ENCODE measurements at places on chromosomes 16 and 17.

DNA sequence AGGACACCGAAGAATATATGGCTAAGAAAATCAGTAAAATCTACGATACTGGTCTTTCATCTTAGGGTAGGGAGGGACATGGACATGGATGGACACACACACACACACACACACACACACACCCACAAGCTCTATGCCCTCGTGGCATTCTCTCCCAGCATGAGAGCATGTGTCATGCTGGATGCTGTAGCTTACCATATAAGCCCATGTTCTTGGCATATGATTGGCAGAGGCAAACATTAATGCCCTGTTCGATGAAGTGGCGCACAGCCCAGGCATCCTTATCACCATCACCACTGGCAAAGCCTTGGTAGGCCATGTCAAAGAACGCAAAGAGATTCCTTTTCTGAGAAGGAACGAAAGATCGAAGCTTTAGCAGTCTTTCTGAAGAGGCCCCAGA, 17.6 kb downstream of the GOT2 start:
- no peak for DNase-seq

- DNase-seq, result no peak
Observed at GRCh38 chr16:82658796-82659195, 32.0 kb downstream of the CDH13 start.

DNA sequence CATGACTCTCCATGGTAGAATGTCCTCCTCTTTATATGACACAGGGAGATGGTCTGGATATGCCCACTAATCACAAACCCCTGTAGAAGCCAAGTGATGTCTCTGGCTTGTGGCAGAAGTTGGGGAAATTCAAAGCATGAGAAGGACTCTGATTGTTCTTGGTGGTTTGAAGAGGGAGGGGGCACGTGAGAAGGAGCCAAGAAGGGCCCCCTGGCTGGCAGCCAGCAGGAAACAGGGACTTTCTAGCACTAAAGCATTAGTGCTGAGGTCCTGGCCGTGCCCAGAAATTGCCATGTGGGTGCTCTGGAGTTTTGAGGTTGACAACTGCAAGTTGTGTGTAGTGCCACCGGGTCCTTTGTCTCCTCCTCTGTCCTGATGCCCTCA, 199.9 kb downstream of the LGALS9B start:
- peak; percentile 13 for DNase-seq

- DNase-seq, result no peak
Observed at GRCh38 chr17:51741458-51741857, 417.1 kb downstream of the CA10 start.

GRCh38 chr16:68377667-68378393, 67.0 kb downstream of the PRMT7 start:
- no peak for DNase-seq

GRCh38 chr16:50809561-50809960, 67.7 kb downstream of the CYLD start:
- no peak for DNase-seq

DNA sequence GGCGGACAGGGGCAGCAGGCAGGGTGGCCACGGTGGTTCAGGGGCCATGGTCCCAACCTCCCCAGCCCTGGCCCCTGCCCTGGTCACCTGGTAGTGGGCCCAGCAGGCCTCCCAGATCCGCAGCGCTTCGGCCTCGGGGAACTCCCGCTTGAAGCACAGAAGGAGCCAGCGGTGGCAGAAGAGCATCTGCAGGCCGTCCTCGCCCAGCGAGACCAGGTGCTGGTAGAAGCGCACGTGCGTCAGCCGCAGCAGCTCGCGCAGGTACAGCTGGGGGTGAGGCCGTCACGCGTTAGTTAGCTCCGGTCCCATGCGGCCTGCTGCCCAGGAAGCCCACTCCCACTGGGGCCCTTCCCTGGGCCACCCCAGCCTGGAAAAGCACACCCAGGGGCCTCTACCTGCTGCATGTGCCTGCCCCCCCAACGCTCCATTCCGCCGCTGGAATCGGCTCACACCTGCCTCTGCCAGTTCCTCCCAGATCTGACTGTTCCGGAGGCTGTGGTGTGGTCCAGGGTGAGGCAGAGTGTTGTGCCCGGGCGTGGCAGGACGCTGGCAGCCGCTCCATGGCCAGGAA, 90.8 kb downstream of the TBC1D16 start:
- no peak for DNase-seq

DNA sequence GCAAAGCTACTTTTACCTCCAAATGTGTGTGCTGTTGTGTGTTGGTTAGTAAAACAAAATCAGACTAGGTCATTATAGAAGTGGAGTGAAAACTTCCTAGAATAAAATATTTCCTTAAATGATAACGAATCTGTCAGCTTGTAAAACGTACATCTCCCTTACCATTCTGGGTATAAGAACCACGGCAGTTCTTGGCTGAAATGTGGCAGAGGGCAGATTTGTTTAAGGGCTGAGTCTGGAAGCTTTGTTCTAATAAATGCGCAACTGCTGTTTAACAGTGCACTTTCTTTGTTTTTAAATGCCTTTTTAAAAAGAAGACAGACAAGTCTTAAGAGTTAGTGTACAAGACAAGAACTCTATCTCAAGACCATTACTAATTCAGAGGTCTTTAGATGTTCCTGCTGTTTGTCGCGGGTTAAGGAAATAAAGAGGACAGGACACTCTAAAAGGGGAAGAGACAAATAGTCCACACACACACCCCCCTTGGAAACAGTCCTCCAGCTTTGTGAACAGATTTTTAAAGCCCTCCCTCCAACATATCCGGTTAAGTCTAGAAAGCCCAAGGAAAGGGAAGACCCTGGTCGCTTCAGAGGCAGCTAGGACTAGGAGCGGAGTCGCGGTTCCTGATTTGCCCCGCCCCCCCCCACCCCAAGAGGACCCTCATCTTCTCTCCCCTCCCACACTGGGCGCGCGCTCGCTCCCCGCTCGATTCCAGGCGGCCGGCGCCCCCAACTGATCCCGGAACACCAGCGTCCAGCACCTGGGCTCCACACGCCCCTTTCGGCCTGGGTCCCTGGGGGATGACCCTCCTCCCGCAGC, 658 bp downstream of the SYNRG start:
- peak; percentile 40 for DNase-seq

GRCh38 chr17:43129671-43130010, 4.5 kb upstream of the BRCA1 start:
- DNase-seq, result no peak

DNA sequence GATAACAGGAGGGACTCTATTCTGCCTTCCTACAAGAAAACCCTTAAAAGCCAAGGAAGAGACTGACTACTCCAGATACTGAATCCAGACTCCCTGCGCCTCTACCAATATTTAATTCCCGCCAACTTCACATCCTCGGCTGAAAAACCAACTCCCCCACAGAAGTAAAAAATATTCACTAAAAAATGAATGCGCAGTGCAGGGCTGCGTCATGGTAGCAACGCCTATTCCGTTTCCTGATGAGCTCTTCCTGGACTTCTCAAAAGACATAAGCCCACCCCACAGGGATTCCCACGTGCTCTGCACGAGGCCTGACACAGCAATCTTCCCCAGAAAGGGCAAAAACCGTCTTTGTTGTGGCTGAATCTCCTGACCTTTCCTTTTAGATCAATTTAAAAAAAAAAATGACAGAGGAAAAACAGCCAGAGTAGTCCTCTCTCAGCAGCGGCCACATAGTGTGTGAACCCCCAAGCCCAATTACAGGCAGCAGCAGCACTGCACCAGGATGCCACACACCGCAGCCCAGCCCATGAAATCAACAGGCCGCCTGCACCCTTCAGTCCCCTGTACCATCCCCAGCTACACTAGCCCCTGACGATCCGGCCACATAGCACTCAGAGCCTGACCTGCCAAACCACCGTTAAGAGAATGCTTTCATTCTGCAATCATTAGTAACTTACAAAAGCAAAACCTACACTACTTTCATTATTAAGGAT, 23.9 kb downstream of the KLHDC4 start:
- DNase-seq, result no peak

DNA sequence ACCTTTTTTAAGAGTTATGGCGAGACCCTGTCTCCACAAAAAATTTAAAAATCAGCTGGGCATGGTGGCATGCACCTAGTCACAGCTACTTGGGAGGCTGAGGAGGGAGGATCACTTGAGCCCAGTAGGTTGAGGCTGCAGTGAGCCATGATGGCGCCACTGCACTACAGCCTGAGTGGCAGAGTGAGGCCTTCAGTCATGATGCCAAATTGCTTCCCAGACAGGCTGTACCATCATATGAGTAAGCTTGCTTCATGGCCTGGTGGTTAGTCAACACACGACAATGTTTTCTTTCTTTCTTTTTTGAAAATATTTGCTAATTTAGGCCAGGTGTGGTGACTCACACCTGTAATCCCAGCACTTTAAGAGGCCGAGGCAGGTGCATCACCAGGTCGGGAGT, 12.5 kb downstream of the NTAN1 start:
- DNase-seq, result no peak

DNA sequence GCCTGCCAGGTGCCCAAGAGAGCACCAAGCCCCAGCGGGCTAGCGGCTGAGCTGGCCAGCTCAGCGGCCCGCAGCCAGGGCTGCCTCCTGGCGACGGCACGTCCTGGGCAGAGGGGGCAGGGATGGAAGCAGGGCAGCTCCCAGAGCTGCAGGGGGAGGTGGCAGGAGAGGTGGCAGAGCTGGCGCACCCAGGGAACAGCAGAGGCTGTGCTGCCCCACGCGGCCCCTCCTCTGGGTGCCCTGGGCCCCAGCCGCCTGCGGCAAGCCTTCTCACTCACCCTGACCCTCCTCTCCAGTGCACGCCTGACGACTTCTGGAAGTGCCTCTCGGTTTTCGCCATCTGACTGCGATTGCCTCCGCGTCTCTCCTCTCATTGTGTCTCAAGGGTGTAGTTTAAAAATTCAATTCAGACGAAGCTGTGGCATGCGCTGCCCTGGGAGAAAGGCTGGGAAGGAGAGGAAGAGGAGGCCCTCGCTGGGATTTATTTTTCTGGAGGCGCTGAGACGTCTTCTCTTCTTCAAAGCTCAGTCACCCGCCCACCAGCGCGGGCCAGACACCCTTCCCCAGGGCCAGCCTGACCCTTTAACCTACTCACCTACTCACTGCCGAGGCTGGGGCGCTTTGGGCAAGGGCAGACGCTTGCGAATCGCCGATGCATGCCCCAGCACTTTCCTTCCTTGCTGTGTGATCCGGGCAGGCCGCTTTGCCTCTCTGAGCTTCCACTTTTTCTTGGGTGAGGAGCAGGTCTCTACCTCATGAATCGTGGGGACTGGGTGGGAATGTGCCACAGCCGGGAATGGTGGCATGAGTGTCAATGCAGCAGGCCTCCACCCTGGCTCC, 24.9 kb downstream of the GSE1 start:
- no peak for DNase-seq

GRCh38 chr17:58730937-58731336, 24.7 kb upstream of the PPM1E start:
- no peak for DNase-seq

DNA sequence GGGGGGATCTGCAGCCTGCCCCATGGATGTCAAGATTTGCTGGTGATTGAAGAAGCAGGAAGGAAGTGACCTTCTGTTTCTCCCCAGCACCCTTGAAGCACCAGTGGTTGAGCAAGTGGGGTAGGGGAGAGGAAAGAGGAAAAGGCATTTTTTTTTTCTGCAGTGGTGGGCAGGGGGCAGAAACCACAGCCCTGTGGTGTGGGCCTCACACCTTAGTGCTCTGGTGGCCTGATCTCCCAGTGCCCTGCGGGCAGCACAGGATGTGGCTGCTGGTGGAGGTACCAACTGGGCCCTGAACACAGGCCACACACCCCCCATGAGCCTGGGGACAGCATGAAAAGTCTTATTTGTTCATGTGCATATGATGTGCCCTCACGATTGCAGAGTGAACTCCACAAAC, 7.1 kb downstream of the ITGAD start:
- no peak for DNase-seq

- no peak for DNase-seq
Observed at GRCh38 chr17:62735044-62735651, 73.0 kb downstream of the MARCHF10 start.

GRCh38 chr17:40219594-40220338, 662 bp downstream of the WIPF2 start:
- DNase-seq, result peak; percentile 49

GRCh38 chr17:33287096-33287725, 5.9 kb downstream of the ASIC2 start:
- DNase-seq, result no peak

DNA sequence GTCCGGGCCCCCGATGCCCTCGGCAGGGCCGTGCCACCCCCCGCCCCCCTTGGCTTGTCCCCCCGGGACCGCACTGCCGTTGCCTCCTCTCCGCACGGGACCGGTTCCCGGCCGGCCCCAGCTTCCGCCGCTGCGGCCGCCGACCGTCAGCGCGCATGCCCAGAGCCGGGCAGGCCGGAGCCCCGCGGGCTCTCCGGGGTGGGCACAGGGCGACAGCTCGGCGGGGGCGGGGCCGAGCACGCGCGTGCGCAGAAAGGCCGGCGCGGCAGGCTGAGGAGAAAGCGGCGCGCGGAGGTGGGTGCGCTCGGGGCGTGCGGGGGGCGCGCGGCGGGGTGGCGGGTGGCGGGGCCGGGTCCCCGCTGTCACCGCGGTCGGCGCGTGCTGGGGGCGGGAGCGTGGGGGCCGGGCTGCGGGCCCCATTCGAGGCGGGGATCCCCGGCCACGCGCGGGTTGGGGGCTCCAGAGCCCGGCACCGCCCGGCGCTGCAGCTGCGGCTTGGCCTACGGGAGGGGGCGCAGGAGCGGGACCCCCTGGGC, at the start of gene TBC1D24:
Gene TBC1D24 (plus strand): TSS at position 251 of the 536 bp plus-strand sequence. CDS start 21,022 bp downstream, outside the sequence.
- DNase-seq, result peak; percentile 76

DNA sequence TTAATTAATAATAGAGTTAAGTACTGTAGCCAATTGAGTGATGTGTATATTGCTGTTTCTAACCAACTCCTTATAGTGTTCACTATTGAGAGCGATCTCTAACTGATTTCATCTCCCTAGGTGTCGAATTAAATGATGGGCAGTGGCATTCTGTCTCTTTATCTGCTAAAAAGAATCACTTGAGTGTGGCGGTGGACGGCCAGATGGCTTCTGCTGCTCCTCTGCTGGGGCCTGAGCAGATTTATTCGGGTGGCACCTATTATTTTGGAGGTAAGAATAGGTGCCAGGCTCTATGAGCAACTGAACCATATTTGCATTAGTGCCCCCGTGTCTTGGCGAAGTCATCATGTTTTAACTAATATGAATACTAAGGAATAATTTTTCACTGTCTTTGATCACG, 184.6 kb downstream of the CNTNAP4 start:
- no peak for DNase-seq

DNA sequence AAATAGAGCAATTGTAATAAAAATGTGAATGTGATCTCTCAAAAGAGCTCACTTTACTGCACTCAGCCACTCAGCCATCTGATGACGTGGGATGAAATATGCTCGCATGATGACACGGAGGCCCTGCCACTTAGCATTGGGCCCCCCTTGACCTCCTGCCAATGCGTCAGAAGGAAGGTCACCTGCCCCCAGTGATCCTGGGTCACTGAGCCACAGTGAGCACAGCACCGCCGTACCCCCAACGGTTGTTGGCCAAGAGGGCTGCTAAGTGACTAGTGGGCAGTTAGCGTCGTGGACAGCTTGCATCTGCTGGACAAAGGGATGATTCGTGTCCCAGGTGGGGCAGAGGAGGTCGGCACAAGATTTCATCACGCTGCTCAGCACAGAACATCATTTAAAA, 22.9 kb downstream of the ZC3H18 start:
- DNase-seq, result no peak

- no peak for DNase-seq
Observed at GRCh38 chr17:79396696-79397095, 214.2 kb downstream of the RBFOX3 start.

- DNase-seq, result peak; percentile 48
Observed at GRCh38 chr17:7323731-7324437, 5.3 kb downstream of the NEURL4 start.

- DNase-seq, result no peak
Observed at GRCh38 chr16:4902038-4902437, 34.9 kb downstream of the PPL start.

GRCh38 chr16:24255456-24256371, at the start of gene CACNG3:
Gene CACNG3 (plus strand): TSS chr16:24256335. CDS start chr16:24256755, 420 bp downstream.
- peak; percentile 9 for DNase-seq

- DNase-seq, result peak; percentile 93
Observed at GRCh38 chr17:7956228-7956965, 24.4 kb downstream of the CNTROB start.

Data from cardiac fibroblast (primary cell).